ENCODE measurements at places on chromosomes 2 and 18. TPM values are rescaled to one million over a fixed set of nuclear protein-coding genes. Genes with fewer than 3 reads are reported as not detected.

UGGT1 gene
- total RNA-seq = 113 TPM

DSC3 gene
- total RNA-seq = 0.04 TPM

RAD51AP2 gene
- not detected for total RNA-seq

PLEK gene
- 0.11 TPM for total RNA-seq

PRPF40A gene
- total RNA-seq = 156 TPM

UPP2 gene
- not detected for total RNA-seq

PLGLB1 gene
- total RNA-seq = 0.28 TPM

CPLX4 gene
- not detected for total RNA-seq

SPHKAP gene
- not detected for total RNA-seq

PXDN gene
- 307 TPM for total RNA-seq

ICOS gene
- not detected for total RNA-seq

DSEL gene
- total RNA-seq = 11.5 TPM

SKA1 gene
- 23.0 TPM for total RNA-seq

SCYGR4 gene
- total RNA-seq = not detected

BMP10 gene
- total RNA-seq = not detected

RAB12 gene
- total RNA-seq = 81.9 TPM

CHRND gene
- total RNA-seq = not detected

SERPINB7 gene
- not detected for total RNA-seq

ANO7 gene
- 0.59 TPM for total RNA-seq

LBX2 gene
- 2.4 TPM for total RNA-seq

UGT1A7 gene
- total RNA-seq = not detected

FLACC1 gene
- total RNA-seq = 0.56 TPM

CELF4 gene
- total RNA-seq = not detected

NMUR1 gene
- not detected for total RNA-seq

SLC23A3 gene
- total RNA-seq = 0.59 TPM

LDLRAD4 gene
- 1.6 TPM for total RNA-seq

CNTNAP5 gene
- total RNA-seq = not detected

PIEZO2 gene
- 63.7 TPM for total RNA-seq

TDRD15 gene
- total RNA-seq = not detected

TUBB8B gene
- not detected for total RNA-seq

ING5 gene
- total RNA-seq = 25.0 TPM

POLE4 gene
- total RNA-seq = 17.7 TPM

MITD1 gene
- 26.5 TPM for total RNA-seq

Data from pulmonary artery endothelial cell (primary cell).